ENCODE measurements at places on chromosomes 7 and 10. TPM values are rescaled to one million over a fixed set of nuclear protein-coding genes. Genes with fewer than 3 reads are reported as not detected.
A peak's percentile ranks its signal among the peaks of the same experiment; 100 is the strongest.

GRCh38 chr10:119449760-119450461, 92.6 kb downstream of the RGS10 start:
- DNase-seq: no peak

DNA sequence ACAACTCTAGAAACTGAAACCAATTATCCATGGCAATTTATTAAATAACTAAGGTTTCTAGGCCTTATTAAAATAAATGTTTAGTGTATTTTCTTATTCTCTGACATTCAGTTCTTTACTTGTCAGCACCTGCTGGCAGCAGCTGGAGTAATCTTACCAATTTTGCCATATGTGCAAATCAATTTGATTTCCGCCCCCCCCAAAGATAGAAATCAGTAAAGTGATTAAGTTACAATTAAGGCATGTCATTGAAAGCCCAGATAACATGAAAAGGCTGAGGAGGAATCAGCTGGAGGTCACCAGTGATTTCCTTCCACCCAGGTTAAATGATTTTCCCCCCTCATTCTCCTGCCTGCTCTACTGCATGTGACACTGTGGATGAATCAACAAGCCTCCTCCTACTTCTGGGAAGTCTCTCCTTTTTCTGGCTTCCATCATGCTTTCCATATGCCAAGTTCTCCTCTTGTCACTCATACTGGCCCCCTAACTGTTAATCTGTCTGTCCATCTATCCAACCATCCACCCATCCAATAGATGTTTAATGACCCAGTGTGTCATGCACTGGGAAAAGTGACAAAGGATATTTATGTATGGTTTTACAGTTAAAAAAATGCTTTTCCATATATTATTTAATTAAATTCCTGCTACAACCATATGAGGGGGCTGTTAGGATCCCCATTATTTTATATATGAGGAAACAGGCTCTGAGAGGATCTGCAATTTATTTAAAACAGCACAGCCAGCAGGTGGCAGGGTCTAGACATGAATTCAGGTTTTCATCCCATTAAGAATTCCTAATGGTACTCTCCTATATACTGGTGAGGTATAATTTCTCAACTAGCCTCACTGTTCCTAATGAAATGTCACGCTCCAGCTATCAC, 116.5 kb downstream of the ATXN7L1 start:
- DNase-seq: no peak

DNA sequence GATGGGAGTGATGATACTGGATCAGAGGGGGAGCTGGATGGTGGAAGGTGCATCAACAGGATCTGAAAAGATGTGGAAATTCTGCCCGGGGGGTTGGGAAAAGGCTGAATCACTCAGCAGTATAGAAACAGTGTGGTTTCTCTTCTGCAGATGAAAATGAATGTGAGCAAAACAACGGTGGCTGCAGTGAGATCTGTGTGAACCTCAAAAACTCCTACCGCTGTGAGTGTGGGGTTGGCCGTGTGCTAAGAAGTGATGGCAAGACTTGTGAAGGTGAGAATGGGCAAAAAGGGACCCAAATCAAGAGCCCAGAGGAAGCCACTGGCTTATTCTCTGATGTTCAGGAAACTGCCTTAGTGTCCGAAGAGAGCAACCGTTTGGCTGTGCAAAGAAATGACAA, 12.9 kb downstream of the OIT3 start:
- DNase-seq: no peak

GRCh38 chr7:49091519-49091918, 167.2 kb downstream of the CDC14C start:
- no peak for DNase-seq

NKX2-3 gene
- total RNA-seq: not detected

DNA sequence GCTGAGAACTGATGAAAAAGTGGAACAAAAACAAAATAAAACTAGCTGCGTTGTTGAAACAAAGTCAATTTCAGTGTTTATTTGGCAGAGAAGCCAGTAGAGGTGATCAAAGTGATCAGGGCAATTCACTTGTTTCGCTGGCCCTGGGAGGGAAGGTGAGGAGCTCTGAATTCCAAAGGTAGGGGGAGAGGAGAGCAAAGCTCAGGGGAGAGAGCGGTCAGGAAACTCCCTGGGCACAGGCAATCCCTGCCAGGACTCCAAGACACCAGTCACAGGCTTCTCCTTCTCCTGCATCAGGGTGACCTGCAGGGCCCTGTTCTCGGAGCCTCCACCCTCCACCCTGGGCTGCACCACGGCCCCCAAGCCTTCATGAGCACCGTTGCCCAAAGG, 6.8 kb upstream of the KIAA1217 start:
- no peak for DNase-seq

DNA sequence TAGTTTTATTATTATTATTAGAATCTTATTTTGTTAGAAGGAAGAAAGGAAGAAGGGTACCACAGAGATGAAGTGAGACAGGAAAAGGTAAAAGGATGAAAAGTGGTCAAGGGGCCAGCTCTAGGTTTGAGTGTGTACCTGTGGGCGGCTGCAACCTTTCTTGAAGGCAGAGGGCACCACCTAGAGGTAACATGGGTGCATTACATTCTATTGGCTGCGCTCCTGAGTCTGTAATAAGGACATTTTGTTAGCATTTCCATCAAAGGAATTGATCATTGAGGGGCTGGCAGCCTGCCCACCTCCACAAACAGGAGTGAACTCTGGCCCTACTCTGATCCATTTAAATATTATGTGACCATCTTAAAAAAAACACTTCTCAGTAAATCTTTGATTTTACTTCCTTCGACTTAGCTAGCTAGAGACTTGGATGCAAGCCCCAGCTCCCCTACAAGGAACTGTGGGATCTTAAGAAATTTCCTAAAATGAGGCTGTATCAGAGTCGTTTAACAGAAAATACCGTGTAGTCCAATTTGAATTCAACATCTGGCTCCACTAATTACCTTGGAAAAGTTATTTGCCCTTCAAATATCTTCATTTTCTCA, 610.4 kb downstream of the IPMK start:
- peak; percentile 35 for DNase-seq

TAC1 gene
- 3.0 TPM for total RNA-seq

PSTK gene
- 6.5 TPM for total RNA-seq

GRCh38 chr7:92498557-92498956, 20.8 kb upstream of the ERVW-1 start:
- DNase-seq: peak; percentile 2

GRCh38 chr10:28975891-28976531, 298.7 kb downstream of the BAMBI start:
- DNase-seq: no peak

NME8 gene
- not detected for total RNA-seq

DNA sequence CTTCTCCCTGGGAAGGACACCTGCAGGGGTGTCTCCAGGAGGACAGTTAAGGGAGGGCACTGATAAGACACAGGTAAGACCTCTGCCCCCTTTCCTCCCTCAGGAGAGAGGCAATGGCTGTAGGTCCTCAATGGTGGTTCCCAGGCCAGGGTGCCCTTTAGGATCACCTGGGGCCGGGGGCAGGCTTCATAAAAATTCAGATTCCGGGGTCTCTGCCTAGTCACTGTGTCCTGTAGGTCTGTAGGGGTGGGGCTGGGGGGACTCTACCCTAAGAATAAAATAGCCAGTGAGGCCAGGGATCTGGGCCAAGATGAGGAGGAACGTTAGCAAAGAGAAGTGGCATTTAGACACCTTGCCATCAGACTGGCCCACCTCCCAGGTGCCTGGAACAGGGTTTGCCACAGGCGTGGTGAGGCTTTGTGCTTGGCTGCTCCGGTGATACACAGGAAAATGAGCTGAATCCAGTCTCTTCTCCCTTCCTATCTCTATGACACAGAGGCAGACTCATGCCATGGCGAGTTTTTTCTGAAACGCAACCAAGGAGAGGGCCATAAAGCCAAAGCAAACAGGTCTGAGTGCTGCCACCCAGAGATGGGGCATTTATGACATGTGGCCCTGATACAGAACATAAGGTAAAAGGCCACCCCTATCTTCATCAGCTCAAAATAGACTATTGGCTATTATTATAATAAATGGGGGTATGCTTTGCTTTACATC, 52.6 kb downstream of the SH3PXD2A start:
- no peak for DNase-seq

- DNase-seq: peak; percentile 68
Measured at GRCh38 chr10:131901181-131901829, 497 bp downstream of the PPP2R2D start.

DUSP5 gene
- total RNA-seq: 122 TPM

CYP3A5 gene
- not detected for total RNA-seq

- no peak for DNase-seq
Measured at GRCh38 chr7:6178298-6179029, 94.0 kb downstream of the CYTH3 start.

GRCh38 chr7:1981878-1982230, 250.9 kb downstream of the MAD1L1 start:
- no peak for DNase-seq

FRMD4A gene
- total RNA-seq: 0.50 TPM

- DNase-seq: no peak
Measured at GRCh38 chr10:70966646-70967553, 78.5 kb upstream of the PCBD1 start.

DNA sequence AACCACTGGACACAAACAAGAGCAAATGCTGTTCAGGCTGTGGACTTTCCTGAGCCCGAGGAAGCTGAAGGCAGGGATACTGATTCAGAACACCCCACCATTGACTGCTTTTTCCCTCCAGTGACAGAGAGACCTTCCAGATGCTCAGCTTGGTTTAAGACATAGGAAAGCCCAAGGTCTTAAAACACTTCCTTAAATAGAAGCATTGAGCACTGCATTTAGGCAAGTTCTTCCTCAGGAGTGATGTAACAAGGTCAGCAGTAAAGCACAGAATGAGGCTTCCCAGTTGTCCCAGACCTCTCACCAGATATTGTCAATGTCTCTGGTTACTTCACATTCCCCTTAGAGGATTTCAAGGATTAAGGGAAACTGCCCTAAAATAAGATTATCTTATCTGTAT, 19.6 kb upstream of the CDCA7L start:
- no peak for DNase-seq
